ENCODE measurements at places on chromosomes 7 and 10.
A peak's percentile ranks its signal among the peaks of the same experiment; 100 is the strongest.

DNA sequence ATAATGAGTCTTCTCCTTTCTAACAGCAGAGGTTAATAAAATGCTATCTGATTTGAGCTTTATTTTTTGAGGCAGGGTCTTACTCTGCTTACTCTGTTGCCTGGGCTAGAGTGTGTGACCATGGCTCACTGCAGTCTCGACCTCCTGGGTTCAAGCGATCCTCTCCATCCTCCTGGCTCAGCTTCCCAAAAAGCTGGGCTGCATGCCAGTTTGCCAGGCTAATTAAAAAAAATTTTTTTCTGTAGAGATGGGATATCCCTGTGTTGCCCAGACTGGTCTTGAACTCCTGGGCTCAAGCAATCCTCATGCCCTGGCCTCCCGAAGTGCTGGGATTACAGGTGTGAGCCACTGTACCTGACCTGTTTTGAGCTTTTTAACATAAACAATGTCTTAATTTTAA is 56.7 kb downstream of the SCD start:
- DNase-seq = no peak

- DNase-seq = peak; percentile 98
Observed at GRCh38 chr10:104937567-104937966, 296.5 kb downstream of the SORCS3 start.

DNA sequence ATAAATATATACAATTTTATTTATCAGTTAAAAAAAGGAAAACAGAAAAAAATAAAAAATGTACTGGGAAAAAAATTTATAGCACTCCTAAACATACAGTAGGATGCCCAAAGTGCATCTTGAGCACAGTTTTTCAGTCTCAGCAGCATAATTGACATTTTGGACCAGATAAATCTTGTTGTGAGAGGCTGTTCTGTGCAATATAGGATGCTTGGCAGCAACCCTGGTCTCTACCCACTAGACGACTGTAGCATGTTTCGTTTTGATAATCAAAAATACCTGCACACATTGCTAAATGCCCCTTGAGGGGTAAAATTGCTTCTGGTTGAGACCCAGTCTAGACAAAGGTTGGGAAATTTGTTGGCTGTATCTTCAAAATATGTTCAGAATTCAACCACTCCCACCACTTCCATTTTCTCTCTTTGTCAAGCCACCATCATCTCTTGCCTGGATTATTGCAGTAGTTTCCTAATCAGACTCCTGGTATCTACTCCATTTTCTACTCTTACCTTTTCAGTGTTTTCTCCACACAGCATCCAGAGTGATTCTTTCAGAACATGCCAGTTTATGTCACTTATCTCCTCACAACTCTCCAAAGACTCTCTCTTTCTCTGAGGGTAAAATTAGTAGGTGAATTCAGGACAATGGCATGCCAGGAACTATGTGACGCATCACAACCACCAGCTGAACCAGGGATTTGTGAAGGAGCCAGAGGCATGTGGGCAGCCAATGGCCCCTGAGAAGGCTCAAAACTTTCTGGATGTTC is 91.4 kb downstream of the GPR85 start:
- peak; percentile 63 for DNase-seq

- DNase-seq = no peak
Observed at GRCh38 chr10:13414137-13414536, 66.0 kb upstream of the SEPHS1 start.

GRCh38 chr7:96189129-96189820 is 132.6 kb downstream of the SLC25A13 start:
- no peak for DNase-seq

GRCh38 chr10:96097865-96098264 is 32.2 kb upstream of the ZNF518A start:
- no peak for DNase-seq

DNA sequence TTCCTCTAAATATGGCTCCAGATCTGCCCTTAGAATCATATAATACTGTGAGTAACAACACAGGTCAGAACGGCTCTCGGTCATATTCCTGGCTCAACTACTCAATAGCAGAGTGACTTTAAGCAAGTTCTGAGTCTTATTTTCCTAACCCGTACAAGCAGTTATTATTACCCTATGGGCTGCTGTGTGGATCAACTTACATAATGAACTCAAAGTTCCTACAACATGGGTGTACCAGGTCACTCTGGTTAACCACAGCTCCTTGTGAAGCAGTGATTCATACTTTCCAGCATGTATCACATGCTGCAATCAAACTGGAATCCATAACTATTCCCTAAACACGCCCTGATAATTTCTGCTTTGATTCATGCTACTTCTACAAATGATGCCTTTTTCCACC is 107.3 kb downstream of the LRRN3 start:
- DNase-seq = peak; percentile 92

- DNase-seq = no peak
Observed at GRCh38 chr7:146022776-146023175, 93.8 kb upstream of the CNTNAP2 start.

GRCh38 chr7:78073609-78074382 is 275.2 kb downstream of the PHTF2 start:
- peak; percentile 9 for DNase-seq

DNA sequence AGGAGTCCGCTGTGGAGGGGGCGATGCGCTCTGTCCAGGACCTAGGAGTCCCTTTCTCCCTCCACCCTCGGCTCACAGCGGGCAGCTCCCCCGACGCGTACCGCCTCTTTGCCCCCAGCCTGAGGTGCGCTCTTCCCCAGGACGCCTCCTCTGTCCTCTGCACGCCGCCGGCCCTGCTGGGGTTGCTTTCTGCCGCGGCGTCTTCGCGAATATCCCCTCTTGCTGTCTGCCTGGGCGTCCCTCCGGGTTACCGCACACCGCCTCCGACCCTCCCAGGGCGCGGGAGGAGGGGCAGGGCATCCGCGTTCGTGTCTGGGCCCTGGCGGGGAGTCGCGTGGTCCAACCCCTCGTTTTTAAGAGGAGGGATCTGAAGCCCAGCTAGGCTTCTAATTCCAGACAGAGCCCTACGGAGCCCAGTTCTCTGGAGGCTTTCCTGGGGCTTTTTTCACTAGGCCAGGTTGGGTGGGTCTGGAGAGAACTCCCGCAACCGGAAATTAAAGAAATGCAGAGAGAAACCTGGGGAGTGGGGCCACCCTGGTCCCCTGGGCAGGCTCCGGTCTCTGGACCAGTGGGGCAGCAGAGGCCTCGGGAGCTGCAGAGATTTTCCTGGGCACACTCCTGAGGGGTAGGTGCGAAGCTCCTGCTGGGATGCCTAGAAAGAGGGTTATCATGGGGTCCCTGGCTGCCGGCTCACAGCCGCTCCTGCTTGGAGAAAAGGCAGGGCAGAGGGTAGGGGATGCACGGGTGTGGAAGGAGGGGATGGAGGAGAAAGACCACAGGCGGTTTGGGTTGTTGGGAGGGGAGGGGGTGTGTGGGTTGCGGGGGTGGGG is 166.9 kb downstream of the UBE2H start:
- DNase-seq = no peak

GRCh38 chr10:89554433-89554832 is 19.0 kb upstream of the SLC16A12 start:
- DNase-seq = no peak

DNA sequence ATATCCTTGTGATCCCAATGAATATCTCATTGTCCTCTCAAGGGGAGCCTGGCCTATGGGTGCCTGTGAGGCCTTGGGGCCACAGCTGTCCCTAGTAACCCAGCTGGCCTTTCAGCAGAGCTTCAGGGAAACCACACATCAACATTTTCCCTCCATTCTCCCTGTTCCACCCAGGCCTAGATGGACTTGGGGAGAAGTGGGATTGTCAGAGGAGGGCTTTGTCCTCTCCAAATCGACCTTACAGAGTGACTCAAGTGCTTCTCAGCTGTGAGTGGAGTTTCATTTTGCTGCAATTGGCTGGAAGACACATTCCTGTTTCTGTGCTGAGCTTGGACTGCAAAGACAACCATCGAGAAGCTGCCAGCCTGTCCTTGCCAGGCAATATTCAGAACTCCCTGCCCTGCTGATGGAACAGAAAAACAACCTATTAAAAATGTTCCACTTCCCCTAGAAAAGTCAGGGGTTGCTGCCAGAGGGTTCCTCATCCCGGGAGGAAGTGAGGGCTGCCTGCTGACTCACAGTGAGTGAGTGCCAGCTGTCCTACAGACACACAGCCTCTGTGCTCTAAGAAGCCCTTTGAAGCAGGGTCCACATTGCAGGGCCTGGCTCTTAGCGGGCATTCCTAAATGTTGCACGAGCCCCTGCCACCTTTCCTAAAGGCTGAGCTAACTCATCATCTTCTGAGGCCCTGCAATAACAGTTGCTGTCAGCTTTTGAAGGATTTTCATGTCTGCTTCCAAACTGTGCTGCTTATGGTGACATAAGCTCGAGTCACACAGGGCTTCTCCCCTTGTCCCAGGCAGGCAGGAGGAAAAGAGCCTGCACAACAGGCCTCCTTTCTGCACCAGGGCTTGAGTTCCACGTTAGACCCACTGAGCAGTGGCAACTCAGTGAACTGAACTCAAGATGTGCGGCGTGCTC is 20.5 kb downstream of the STRA8 start:
- DNase-seq = peak; percentile 83

DNA sequence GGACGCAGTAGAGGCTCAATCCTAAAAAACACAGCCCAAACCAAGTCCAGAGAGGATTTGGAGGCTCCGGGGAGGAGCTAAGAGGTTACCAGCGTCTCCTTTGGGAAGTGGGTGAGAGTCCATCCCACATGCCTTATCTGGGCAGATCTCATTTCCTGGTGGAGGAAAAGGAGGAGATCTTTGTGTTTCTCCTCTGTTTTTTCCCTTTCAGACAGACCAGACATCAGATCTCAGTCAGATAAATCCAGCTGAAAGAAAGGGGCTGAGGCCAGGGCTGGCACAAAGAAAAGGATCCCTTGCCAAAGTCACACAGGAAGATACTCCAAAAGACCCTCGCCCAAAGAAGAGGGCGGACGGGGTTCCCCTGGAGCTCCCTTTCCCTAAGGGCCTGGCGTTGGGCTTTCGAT is 58.3 kb upstream of the COMTD1 start:
- no peak for DNase-seq

DNA sequence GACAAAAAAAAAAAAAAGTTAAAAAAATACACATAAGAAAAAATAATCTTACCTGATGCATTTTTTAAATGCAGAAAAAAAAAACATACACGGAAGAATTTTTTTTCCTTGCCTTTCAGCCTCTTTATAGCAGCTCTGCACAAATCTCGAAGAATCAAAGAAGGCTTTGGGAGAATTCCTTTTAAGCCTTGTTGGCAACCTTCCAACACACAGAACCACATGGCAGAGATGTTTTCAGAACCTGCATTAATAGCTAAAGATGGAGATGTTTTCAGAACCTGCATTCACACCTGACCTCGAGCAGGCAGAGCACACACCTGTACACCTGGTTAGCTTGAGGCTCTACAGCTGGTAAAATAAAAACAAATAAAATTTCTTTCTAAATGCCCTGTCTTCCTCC is 65.6 kb downstream of the DOCK4 start:
- DNase-seq = no peak

DNA sequence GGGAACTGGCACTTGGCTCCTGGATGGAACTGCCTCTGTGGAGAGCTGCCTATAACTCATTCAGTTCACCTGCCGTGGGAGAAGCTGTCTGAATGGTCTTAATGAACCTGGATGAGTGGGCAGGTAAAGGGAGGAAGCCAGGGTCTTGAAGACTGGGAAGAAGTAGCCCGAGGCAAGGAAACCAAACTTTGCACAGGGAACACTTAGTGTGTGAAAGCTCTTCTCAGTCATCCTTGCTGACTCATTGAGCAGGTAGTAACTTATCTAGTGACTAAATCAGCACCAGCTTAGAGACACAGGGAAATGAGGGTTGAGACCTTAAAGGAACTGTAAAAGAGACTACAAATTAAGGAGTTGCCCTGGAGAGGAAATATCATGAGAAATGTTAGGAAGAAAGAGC is 9.9 kb downstream of the LRRC4 start:
- DNase-seq = peak; percentile 92

- DNase-seq = no peak
Observed at GRCh38 chr10:1364151-1364910, 308.1 kb downstream of the WDR37 start.

- no peak for DNase-seq
Observed at GRCh38 chr7:127959770-127960169, 71.5 kb downstream of the LRRC4 start.

All from kidney tubule cell (primary cell).